ENCODE measurements at places on chromosomes 1 and 21.

GRCh38 chr1:3939242-3940080 is 39.4 kb upstream of the C1orf174 start:
- DNase-seq: no peak

DNA sequence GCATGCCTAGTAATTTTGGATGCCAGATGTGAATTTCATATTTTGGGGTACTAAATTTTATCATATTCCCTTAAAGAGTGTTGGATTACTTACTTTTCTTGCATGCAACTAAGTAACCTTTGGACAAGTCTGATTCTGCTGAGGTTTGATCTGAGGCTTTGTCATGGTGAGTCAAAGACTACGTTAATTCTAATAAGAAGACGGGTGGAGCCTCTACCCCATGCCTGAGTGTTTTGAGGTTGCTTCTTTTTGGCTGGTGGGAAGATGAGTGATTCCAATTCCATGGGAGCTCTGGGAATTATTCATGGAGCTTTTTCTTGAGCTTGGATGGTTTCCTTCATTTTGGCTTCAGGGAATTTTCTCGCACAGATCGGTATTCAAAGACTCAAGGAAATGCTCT is 11.6 kb upstream of the PCP4 start:
- DNase-seq: no peak

DNA sequence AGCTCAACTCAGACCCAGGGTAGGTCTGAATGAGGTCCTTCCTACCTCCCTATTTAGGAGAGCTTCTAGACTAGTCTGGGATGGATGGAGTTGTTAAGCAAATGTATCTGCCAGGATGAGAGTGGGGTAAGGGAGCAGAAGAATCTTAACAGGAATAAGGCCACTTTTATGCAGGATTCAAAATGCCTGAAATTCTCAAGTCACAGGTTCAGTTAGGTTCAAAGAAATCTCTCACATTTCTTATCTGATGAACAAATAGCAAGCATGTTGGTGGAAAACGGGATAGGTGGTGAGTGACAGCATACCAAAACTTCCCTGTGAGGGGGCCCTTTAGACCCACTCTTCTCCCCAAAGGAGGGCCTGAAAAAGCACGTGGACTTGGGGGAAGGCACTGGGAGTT is 3.0 kb downstream of the SLAMF9 start:
- DNase-seq: no peak

- DNase-seq: no peak
These were observed 33.7 kb upstream of the SLC35A3 start for GRCh38 chr1:99936071-99936470.
